ENCODE measurements at places on chromosomes 11 and 22. TPM values are rescaled to one million over a fixed set of nuclear protein-coding genes. Genes with fewer than 3 reads are reported as not detected.

GRCh38 chr11:88849368-88849767 lies 216.4 kb downstream of the GRM5 start:
- no peak for DNase-seq
- H3K27me3 ChIP-seq, result no peaks in the 10 kb centered on the region
- H3K4me3 ChIP-seq, result no peak overlapping the region
- no peak overlapping the region for H3K27ac ChIP-seq

- H3K27me3 ChIP-seq, result no peaks in the 10 kb centered on the region
- no peaks in the 10 kb centered on the region for H3K36me3 ChIP-seq
- no peak overlapping the region for H3K4me3 ChIP-seq
- H3K27ac ChIP-seq, result no peak overlapping the region
- H3K4me1 ChIP-seq, result no peaks in the 10 kb centered on the region
- DNase-seq, result no peak
Observed at GRCh38 chr11:120126620-120127019, 11.3 kb downstream of the TRIM29 start.

GRCh38 chr11:88345408-88345807 lies 7.9 kb upstream of the CTSC start:
- H3K27me3 ChIP-seq, result no peaks in the 10 kb centered on the region
- no peaks in the 10 kb centered on the region for H3K4me1 ChIP-seq
- DNase-seq, result no peak
- no peaks in the 10 kb centered on the region for H3K36me3 ChIP-seq
- no peak overlapping the region for H3K27ac ChIP-seq

DNA sequence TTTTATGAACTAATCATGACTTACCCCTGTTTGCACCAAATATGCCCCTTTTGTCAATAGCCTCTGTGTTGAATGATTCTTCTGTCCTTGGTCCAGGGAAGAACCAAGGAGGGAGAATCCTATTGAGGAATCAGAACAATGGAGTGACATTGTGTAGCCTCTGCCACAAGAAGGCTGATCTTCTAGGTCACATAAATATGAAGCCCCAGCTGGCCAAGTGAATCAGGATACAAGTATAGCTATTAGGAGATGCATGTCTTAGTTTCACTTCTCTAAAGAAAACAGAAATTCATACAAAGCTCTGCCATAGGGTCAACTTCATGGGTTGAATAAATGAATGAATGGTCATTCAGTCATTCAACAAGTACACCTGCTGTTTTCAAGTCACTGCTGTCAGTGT lies 118.2 kb upstream of the BLID start:
- no peak overlapping the region for H3K4me3 ChIP-seq
- peak; percentile 40 for DNase-seq
- H3K27me3 ChIP-seq, result no peaks in the 10 kb centered on the region
- H3K27ac ChIP-seq, result no peak overlapping the region
- peaks cover 4% of the 10 kb centered on the region for H3K4me1 ChIP-seq

DNA sequence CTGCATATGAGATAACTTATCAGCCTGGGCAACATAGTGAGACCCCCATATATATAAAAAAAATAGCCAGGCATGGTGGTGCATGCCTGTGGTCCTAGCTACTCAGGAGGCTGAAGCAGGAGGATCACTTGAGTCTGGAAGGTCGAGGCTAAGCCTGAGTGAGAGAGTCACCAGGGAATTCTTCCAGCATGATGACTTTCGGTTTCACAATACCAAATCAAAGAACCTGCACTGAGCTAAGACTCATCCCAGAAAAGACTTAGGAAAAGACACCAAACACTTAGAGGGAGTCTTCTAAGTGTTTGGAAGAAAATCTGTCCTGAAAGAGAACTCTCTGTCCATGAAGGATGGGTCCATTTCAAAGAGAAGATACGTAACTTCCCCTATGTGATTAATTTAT lies 12.7 kb downstream of the STK33 start:
- H3K4me1 ChIP-seq, result no peaks in the 10 kb centered on the region
- DNase-seq, result no peak
- no peak overlapping the region for H3K27ac ChIP-seq
- no peaks in the 10 kb centered on the region for H3K27me3 ChIP-seq
- no peak overlapping the region for H3K4me3 ChIP-seq
- H3K36me3 ChIP-seq, result no peaks in the 10 kb centered on the region

DNA sequence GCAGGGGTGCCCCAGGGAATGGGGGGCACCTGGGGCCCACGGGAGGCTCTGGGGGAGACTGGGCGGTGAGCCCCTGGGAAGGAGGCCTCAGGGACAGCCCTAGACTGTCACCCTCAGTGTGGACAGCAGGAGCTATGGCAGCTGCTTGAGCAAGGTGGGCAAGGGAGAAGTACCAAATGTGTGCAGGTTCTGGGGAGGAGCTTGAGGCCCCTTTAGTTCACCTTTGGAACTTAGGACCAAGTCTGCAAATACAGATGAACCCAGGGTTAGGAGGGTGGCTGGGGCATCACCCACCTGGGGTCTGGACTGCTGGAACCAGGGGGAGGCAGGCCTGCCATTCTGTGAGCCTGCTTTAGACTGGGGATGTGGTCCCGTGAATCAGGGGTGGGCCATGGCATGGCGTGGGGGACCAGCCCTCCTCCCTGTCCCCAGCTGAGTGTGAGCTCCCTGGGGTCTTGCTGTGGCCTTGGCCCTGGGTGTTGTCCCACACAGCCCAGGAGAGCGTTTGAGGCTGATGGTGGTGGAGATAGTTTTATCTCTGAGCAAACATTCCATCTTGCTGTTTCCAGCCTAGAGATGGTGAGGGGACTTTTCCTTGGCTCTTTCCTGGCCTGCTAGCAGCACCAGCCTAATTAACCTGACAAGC lies 122.3 kb downstream of the KCNQ1 start:
- no peak overlapping the region for H3K4me3 ChIP-seq
- no peaks in the 10 kb centered on the region for H3K4me1 ChIP-seq
- DNase-seq, result no peak
- no peak overlapping the region for H3K27ac ChIP-seq

ATG16L2 gene
- 20.2 TPM for total RNA-seq

SBF1 gene
- total RNA-seq, result 33.5 TPM

All from Karpas-422 (cell line).